NCI-H526 treated with DMSO at 0.1 percent for 48 hours (cell line): ENCODE measurements at places on chromosomes 2 and 18.

DNA sequence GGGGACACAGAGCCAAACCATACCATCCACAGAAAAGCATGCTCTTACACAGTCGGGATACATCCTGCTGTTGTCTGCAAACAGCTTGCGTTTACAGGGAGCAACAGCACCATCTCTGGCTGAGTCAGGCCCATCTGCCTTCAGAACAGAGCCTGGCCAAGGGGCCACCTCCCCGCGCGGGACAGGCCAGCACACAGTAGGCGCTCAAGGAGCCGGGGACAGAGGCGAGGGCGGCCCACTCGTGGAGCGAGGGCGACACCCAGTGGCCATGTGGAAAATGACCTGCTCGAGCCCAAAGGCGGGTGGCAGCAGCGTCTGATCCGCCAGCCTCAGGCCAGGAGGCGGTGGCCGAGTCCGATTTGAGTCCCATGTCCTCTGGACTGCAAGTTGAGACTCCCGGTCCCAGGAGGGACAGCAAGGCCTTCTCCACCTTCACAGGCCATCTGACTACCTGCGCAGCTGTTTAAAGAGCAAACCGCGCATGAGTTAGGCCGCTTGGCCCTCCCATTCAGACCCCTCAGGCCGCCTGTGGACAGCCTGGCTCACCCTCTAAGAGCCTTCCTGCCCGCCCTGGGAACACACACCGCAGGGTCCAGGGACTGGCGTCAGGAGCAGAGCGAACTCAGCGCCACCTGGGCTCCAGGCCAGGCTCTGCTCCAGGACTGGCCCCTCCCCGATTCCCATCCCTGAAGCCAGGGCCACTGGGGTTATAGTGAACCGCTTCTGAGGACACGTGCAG lies 38.3 kb downstream of the TTC32 start:
- no peak for DNase-seq

DNA sequence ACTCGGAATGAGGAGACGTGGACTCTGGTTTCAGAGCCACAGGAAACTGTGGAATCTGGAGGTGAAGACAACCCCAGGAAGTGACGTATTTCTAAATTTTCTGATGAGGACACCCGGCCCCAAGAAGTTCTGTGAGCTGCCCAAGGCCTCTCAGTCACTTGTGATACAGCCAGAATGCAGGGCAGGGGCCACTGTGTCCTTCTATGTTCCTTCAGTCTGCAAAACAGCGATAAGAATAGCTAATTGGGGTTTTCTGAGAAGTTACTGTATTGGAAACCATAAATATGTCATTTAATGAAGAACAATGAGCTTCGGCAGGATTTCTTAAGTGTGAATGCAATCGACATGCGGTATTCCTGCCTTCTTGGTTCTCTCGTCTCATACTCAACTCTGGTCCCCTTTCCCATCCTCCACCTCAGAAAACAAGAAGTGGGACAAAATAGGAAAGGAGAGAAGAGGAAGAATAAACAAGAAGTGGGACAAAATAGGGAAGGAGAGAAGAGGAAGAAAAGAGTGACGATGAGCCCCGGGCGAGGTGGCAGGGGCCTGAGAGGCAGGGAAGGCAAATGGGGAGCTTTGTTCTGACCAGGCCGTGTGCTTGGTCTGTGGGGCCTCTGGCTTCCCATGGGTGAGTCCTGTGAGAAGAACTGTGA lies 282.0 kb upstream of the REV1 start:
- no peak for DNase-seq

DNA sequence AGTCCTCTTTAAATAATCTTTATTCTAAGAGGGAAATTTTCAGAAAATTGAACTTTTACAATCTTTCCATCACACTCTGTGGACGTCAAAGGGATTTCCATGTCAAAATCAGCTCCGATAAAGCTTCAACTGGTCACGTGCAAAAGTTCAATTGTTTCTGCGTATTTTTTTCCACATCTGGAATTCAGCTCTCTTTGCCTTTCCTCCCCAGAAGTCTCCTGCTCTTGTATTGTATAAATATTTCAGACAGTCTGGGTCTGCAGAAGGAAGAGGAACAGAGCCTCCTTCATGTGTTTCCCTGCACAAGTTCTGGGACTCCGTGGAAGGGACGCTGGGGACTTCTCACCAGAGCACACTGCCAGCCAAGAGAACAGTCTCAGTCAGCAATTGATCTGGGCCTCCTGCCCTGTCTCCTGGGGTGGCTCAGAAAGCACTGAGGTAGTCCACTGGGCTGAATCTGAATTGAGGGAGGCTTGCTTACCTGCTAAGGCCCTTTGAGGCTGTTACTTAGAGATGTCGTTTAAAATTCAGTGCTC lies 251.5 kb downstream of the TFCP2L1 start:
- no peak for DNase-seq

GRCh38 chr18:44899832-44900231 lies 219.1 kb downstream of the SETBP1 start:
- no peak for DNase-seq

GRCh38 chr2:234259440-234259839 lies 208.9 kb downstream of the SPP2 start:
- DNase-seq: no peak

DNA sequence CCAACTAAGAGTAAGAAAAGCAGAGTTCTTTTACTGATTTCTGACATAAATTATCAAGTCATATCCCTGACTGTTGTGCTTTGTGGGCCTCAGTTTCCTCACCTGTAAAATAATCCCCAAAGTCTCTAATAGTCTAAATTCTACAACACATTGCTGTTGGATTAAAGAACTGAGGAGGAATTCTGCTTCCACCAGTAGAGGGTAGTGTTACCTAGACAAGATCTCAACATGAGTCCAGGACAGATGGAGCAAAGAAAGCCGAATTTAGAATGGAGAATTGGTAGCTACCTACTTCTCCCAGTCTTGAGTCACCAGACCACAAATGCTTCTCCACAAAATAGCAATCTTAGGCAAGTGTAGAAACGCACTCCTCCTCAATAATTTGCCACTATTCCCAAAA lies 462.5 kb upstream of the FSHR start:
- DNase-seq: peak; percentile 42

DNA sequence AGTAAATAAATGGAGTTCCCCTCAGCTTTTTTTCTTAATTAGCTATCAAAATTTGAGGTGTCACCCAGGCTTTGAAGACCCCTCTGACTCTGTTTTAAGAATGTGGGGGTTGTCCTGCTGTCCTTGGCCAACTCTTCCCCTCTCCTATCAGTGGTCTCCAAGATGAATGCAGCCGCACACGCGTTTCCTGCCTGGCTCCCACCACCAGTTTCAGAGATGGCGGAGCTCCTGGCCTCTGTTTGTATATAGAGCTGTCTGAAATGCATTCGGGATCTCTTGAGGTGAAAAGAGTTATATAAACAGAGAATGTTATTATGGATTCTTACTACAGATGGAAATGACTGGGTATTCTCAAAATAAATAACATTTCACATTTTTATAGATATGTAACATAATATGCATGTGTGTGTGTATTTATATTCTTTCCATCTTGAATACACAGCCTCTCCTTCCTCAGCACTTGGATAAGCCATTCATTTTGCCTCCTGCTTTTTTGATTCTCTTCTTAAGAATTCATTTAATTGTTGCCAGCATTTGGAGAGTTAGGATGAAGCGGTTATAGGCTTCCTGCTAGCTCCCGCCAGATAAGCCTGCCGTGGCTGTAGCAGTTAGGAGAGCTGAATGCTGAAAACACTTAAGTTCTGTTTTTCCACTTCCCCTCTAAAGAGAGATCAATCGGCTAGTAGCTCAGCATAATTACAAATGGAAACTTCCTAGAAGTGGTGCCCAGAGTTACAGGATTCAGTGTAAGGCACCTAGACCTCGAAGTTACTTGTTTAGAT lies 659.3 kb upstream of the FANCL start:
- no peak for DNase-seq

DNA sequence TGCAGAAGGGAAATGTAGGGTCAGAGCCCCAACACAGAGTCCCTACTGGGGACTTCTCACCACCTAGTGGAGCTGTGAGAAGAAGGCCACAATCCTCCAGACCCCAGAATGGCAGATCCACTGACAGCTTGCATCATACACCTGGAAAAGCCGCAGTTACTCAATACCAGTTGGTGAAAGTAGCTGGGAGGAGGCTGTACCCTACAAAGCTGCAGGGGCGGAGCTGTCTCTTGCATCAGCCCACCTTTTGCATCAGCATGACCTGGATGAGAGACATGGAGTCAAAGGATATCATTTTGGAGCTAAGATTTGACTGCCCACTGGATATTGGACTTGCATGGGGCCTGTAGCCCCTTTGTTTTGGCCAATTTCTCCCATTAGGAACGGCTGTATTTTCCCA lies 237.3 kb downstream of the CALCRL start:
- no peak for DNase-seq

- DNase-seq: no peak
Measured at GRCh38 chr2:66755974-66756373, 321.0 kb downstream of the MEIS1 start.

DNA sequence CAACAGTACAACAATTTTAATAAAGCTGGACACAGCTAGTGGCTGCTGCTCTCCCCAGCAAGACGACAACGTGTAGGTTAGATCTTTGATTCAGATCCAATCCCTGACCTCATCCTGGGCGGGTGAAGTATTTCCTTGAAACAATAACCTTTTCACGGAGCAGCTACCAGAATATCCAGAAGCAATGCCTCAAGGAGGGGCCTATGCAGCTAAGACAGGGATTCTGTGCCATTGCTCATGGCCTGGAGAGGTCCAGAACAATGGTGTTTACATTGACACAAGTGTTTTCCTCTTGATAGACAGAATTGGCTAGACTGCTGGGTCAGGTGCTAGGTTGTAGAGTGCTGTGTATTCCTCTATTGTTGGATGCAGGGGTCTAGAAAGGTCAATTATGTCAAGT lies 520.1 kb downstream of the BCL11A start:
- no peak for DNase-seq

DNA sequence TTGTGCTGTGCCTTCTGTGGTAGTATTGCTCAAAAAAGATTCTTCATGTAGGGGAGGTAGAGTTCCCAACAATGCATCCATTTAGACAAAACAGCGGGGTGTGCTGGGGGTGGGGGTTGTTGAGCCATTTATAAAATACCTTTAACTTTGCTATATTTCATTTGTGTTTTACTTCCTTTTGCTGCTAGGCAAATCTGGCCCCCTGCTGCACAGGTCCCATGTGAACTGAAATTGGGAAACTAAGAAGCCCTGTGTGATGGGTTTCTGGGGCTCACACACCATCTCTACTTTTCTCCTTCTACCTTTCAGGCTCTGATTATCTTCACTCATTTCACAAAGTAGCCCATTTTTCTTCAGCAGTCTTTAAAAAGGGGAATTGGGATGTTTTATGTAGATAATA lies 52.7 kb upstream of the ITGA4 start:
- no peak for DNase-seq

- no peak for DNase-seq
Measured at GRCh38 chr18:60893355-60894097, 439.7 kb upstream of the CDH20 start.
